ENCODE measurements at places on chromosomes 5 and 9.

DNA sequence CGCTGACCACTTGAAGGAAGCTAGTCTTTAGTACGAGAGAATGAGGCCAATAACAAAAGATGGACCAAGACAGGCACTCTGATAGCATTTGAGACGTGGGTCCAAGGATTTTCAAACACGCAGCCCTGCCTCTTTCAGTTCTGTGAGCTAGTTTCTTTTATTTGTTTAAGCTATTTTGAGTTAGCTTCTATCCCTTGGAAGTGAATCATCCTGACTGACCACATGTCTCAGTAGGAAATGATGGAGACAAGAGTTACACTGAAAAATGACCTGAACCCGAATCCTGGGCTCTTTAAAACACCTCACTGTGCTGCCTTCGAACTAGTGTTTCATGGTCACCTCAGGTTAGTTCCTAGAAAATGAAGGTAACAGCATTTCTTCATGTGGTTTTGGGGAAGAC is 9.9 kb downstream of the TEK start:
- peak overlapping the region; percentile 86 for H3K27ac ChIP-seq
- DNase-seq: no peak
- H3K4me3 ChIP-seq: no peak overlapping the region
- no peaks in the 10 kb centered on the region for H3K36me3 ChIP-seq
- H3K27me3 ChIP-seq: no peaks in the 10 kb centered on the region

DNA sequence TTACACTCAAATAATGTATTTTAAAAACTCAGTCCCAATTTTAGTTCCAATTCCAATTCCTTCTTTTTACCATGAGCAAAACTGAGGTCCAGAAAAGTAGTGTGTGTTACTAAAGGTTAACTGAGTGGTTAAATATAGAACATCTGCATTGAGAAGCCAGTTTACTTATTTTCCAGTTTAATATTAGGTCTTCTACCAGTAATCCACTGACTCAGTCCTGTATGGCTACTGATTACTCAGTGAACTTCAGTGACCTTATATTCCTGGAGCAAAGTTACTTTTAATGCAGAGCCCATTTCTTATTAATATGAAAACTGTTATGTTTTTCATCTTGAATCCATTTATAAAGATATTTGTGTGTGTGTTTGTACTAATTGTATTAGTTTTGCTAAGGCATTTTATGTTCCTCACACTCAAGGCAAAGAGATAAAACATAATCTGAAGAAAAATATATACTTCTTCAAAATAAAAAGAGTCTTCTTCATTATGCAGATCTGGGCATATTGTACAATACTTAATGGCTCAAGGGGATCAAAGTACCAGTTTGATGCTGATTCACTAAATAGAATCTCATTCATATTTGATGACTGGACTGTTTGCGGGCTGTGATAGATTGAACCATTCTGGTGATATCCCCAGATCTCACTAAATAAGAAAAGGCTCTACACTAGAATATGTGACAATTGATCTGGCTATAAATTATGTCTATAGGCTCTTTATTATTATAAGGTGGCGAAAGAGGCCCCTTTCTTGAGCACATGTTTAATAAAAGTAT is 60.8 kb downstream of the DMXL1 start:
- peaks cover 64% of the 10 kb centered on the region for H3K36me3 ChIP-seq
- no peak overlapping the region for H3K27ac ChIP-seq
- DNase-seq: no peak
- H3K27me3 ChIP-seq: no peaks in the 10 kb centered on the region
- H3K4me1 ChIP-seq: no peaks in the 10 kb centered on the region
- H3K4me3 ChIP-seq: no peak overlapping the region

DNA sequence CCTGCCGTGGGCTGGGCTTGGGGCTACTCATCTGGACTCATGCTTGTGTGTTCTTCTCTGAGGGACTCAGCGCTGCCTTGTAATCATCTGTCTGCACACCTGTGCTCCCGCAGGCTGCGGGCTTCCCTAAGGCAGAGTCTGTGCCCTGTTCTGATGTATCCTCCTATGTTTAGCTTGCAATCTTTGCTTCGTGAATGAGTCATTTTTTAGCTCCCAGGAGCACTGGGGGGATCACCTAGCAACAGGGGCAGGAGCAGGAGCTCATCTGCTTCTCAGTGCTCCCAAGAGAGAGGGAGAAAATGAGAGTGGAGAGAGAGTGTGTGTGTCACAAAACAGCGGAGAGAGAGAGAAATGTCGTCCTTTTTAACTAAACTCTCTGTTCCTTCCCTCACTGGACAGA is 202.4 kb upstream of the ZNF618 start:
- H3K4me3 ChIP-seq: no peak overlapping the region
- no peak overlapping the region for H3K27ac ChIP-seq
- no peaks in the 10 kb centered on the region for H3K36me3 ChIP-seq
- no peak for DNase-seq

DNA sequence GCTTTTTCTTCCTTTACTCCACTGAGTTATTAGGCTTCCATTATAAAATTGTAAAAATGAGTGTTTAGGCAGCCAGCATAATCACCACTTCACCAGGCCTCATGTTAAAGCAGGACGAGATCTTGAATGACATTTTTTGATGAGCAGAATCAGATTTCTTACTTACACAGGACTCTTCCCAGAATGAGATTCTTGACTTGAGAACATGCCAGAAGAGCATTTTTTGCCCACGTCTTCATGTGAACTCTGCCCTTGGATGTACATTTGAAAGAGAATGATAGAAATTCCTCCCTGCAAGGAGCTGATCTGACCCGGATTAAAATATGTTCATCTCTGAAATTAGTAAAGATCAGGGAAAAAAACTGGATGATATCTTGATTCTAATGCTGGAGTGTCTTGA is 212.1 kb upstream of the ADRA1B start:
- no peak overlapping the region for H3K27ac ChIP-seq
- DNase-seq: no peak
- H3K36me3 ChIP-seq: no peaks in the 10 kb centered on the region
- no peaks in the 10 kb centered on the region for H3K27me3 ChIP-seq
- H3K4me3 ChIP-seq: no peak overlapping the region

DNA sequence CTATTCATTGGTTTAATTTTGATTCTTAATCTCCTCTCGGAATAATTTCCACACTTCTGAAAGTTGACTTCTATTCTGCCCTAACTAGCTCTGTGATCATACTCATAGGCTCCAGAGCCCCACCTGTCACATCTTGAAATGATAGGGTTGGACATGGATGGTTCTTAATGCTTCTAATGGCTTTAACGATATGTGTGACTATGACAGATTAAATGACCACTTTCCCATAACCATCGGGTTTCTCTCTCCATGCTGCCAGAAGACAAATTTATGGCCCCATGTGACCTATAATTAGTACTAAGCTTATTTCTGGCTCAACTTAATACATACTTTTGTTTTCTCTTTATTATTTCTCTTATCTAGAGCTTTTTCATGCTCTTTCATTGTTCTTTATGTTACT is 251.1 kb upstream of the TUT7 start:
- no peak overlapping the region for H3K4me3 ChIP-seq
- no peak for DNase-seq
- H3K4me1 ChIP-seq: peaks cover 12% of the 10 kb centered on the region
- no peaks in the 10 kb centered on the region for H3K36me3 ChIP-seq

- H3K36me3 ChIP-seq: no peaks in the 10 kb centered on the region
- no peak for DNase-seq
- peaks cover 49% of the 10 kb centered on the region for H3K27me3 ChIP-seq
These were observed 19.1 kb upstream of the QSOX2 start for GRCh38 chr9:136264441-136265405.

DNA sequence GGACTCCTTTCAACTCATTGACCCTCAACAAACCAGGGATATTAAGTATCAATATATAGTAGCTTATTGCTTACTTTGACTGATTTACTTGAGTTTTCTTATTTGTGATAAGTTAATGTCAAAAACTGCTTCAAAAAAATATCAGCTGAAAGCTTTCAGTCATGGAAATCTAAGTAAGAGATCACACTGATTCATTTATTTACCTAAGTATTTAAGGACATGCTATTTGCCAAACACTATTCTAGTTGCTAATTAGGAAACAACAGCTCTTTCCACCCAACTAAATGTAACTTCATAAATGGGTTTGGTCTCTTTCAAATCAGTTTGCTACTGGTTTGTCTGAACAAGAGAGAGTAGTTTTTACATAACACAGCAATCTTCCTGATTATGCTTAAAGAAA is 48.2 kb downstream of the CHD1 start:
- H3K27me3 ChIP-seq: no peaks in the 10 kb centered on the region
- peaks cover 96% of the 10 kb centered on the region for H3K36me3 ChIP-seq
- DNase-seq: no peak
- no peak overlapping the region for H3K27ac ChIP-seq
- H3K4me1 ChIP-seq: no peaks in the 10 kb centered on the region
- no peak overlapping the region for H3K4me3 ChIP-seq

DNA sequence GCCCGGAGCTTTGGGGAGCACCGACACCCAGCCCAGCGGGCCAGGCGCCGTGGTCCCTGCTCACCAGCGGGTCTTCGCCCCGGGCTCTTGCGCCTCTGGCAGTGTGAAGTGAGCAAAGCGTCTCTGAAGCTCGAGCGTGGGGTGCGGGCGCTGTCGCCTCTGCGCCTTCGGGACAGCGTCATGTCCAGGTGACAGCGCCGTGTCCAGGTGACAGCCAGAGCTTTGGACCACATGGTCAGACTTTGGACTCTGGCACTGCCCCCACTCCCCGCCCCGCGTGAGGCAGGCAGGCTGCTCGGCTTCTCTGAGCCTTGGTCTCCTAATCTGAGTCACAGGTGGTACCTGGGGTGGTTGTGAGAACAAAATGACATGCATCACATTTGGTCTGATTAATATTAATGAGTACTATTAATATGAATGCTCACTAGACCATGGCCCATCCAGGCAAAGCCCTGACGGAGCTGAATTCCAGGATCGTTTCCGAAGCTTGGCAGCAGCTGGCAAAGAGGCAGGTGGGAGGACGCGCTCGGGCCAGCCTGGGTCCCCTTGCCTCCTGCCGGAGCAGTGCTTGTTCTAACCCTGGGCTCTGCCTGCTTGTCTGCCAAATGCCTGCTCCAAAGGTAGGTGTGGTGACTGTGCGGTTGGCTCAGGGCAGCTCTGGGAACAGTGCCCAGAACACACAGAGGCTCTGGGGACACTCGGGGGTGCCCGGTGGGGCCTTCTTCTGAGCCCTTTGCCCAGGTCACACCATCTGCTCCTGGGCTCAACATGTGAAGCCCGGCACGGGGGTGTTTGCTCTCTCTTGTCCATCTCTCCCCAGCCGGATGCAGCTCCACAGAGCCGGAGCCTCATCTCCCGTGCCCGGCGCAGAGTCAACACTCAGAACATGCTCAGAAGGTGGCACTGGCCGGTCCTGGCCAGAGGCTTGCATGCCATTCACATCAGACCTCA is 157.1 kb downstream of the OLFM1 start:
- H3K36me3 ChIP-seq: no peaks in the 10 kb centered on the region
- H3K4me3 ChIP-seq: no peak overlapping the region
- no peak overlapping the region for H3K27ac ChIP-seq
- H3K27me3 ChIP-seq: peaks cover 89% of the 10 kb centered on the region
- peak; percentile 38 for DNase-seq

- no peaks in the 10 kb centered on the region for H3K36me3 ChIP-seq
- no peak overlapping the region for H3K27ac ChIP-seq
- peaks cover 12% of the 10 kb centered on the region for H3K27me3 ChIP-seq
- no peak for DNase-seq
These were observed 26.3 kb upstream of the FBP1 start for GRCh38 chr9:94665613-94666012.

- H3K36me3 ChIP-seq: no peaks in the 10 kb centered on the region
- no peak overlapping the region for H3K4me3 ChIP-seq
- H3K4me1 ChIP-seq: peaks cover 33% of the 10 kb centered on the region
These were observed 47.3 kb downstream of the TMEM167A start for GRCh38 chr5:83029912-83030311.

GRCh38 chr5:154311362-154311761 is 120.8 kb downstream of the GALNT10 start:
- DNase-seq: no peak
- H3K27ac ChIP-seq: no peak overlapping the region
- no peaks in the 10 kb centered on the region for H3K36me3 ChIP-seq
- H3K27me3 ChIP-seq: no peaks in the 10 kb centered on the region

DNA sequence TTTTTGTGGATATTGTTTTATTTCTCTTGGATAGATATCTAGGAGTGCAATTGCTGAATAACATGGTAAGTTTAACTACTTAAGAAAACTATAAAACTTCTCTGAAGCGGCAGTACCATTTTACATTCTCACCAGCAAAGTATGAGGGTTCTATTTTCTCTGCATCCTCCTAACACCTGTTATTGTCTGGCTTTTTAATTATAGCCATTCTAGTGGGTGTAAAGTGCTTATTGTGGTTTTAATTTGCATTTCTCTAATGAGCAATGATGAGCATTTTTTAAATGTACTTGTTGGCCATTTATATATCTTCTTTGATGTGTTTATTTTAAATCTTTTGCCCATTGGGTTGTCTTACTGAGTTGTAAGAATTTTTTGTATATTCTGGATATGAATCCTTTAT is 28.7 kb downstream of the SMIM32 start:
- H3K4me1 ChIP-seq: peaks cover 18% of the 10 kb centered on the region
- H3K27ac ChIP-seq: no peak overlapping the region
- H3K4me3 ChIP-seq: no peak overlapping the region
- DNase-seq: no peak

DNA sequence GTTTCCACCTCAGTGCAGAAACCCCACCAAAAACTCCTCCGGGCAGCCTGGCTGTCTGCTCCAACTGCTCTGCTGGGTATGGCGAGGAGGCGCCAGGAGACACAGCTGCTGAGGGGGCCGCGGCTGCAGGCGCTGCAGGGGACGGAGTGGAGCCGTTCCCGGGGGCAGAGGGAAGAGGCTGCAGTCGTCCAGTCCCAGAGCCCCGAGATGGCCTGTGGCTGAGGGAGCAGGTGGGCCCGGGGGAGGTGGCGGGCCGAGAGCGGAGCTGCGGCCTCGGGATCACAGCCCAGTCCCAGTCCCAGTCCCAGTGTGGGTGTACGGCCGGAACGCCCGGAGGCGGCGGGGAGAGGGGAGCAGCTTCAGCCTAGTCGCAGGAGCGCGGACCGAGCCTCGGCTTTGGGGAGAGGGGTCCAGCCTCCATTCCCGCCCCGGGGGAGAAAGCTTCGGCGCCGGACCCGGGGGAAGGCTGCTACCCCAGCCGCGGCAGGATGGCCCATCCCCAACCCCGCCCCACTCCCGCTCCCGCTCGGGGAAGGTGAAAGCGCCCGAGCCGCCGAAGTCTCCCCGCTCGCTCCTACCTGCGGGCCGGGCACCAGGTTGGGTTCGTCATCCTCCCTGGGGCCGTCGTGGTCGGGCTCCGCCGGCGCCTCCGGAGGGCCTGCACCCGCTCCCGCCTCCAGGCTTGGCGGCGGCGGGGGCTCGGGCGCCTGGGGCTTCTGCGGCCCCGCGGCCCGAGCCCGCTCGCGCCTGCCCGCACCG is 513 bp downstream of the FAM193B start:
- peaks cover 17% of the 10 kb centered on the region for H3K36me3 ChIP-seq
- H3K27ac ChIP-seq: peak overlapping the region; percentile 83
- no peaks in the 10 kb centered on the region for H3K27me3 ChIP-seq
- H3K4me3 ChIP-seq: peak overlapping the region; percentile 92
- peak; percentile 40 for DNase-seq
- H3K4me1 ChIP-seq: peaks cover 49% of the 10 kb centered on the region

Measured in left ventricle myocardium inferior (tissue), 1 donor.